Glomerular endothelial cell (primary cell): ENCODE measurements at places on chromosomes 4 and X. TPM values are rescaled to one million over a fixed set of nuclear protein-coding genes. Genes with fewer than 3 reads are reported as not detected.

The COL4A5 gene
- total RNA-seq, result 40.1 and 84.2 TPM in 2 replicates

GRCh38 chr4:14915018-14915417, 87.3 kb upstream of the CPEB2 start:
- no peak for DNase-seq

The PAGE3 gene
- total RNA-seq, result not detected in 2 replicates

- no peak for DNase-seq
Observed at GRCh38 chr4:5052204-5052702, 973 bp downstream of the STK32B start.

DNA sequence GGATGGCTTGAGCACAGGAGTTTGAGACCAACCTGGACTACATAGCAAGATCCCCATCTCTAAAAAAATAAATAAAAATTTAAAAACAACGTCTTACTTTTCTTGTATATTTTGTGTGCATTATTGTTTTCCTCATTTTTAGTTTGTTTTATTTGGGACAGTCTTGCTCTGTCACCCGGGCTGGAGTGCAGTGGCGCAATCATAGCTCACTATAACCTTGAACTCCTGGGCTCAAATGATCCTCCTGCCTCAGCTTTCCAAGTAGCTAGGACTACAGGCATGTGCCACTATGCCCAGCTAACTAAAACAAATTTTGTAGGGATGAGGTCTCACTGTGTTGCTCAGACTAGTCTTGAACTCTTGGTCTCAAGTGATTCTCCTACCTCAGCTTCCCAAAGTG, 9.5 kb upstream of the SMIM14 start:
- no peak for DNase-seq
